H54 (cell line): ENCODE measurements at places on chromosomes 1 and 21.
A peak's percentile ranks its signal among the peaks of the same experiment; 100 is the strongest.

DNA sequence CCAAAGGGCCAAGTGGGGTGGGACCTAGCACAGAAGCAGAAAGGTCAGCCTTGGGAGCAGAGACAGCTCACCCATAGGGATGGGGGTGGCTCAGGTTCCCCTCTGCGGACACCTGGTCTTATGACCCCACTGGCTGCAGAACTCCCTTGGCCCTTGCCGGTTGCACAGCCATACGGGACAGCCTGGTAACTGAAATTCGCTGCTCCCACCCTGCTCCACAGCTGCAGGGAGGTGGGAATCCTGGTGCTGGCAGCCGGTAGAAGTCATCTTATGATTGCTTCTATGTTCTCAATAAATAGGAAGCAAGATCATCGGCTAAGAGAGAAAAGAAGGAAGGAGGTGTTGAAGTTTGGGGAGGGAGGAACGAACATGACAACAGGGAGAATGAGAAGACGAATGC, 64.1 kb downstream of the HLCS start:
- DNase-seq = no peak

DNA sequence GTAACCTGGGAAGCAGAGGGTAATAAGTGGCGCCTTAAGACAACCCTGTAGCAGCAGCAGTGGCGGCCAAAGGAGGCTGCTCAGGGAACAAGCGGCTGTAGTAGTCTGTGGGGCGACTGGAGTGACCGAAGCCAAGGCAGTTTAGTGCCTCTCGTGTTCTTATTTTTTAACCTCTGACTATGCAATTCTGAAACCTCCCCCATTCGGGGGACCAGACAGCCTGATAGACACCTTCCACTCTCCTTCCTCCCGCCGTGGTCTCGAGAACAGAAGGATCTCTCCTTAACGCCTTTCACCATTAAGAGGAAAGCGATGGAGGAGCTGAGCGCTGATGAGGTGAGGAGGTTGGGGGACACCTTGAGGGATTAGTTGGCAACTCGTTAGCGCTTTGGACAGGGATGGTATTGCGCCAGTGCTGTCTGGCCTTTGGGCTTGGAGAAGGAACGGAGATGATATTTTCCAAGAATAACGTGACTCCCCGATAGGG, 644 bp downstream of the UBE4B start:
- peak; percentile 10 for DNase-seq

GRCh38 chr1:4170548-4171340, 270.7 kb upstream of the C1orf174 start:
- no peak for DNase-seq

GRCh38 chr1:224203243-224204016, 20.4 kb downstream of the DEGS1 start:
- DNase-seq = no peak

- DNase-seq = no peak
These were observed 31.8 kb downstream of the SIPA1L2 start for GRCh38 chr1:232598133-232598532.

DNA sequence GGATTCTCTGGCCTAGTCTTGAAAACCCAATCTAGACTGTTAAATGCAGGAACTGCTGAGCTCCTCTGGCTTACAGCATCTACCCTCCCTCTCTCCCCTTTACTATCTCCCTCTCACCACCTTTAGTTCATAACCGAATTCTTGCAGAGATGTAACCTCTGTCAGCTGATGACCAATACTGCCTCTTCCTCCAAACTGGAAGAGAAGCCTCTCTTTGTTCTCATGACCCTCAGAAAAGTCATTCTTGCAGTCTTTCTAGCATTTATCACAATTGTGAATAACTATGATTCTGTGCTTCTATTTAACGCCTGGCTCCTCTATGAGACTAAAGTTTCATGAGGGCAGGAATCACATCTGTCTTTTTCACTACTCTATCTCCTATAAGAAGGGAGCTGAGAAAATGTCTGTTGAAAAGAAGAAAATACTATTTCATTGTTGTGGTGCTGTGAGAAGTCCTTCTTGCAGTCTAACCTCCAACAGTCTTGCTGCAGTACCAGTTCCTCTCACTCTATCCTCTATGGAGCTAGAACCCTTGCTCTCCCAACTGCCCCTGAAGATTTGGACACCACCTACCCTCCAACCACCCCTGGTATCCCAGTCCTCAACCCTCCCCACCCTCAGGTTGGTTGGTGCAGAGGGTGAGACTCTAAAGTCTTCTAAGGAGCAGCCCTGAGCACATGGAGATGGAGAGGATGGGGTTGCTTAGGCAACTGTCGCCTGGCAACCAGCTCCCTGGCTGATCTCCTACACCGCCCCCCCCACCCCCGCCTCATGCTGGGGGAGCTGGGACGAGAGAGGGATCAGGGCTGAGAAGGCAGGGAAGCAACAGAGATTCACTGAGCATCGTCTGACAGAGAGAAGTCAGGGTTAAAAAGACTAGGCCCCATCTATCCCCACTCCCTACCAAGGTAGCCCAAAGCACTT, 13.9 kb downstream of the MEF2D start:
- no peak for DNase-seq

DNA sequence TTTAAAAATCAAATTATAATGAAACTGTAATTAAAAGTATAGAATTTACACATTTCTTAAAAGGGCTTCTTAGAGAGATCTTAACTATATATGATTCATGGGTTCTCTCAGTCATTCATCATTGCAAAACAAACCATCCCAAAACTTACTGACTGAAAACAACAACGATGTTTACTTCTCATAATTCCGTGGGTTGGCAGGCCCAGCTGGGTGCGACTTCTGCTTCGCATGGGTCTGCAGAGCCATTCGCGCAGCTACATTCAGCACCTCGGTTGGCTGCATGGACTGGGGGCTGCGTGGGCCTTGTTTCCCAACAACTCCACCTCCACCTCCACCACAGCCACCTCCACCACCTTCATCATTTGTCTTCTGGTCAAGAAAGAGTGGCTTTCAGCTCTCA, 4.0 kb downstream of the SLAMF8 start:
- DNase-seq = no peak

DNA sequence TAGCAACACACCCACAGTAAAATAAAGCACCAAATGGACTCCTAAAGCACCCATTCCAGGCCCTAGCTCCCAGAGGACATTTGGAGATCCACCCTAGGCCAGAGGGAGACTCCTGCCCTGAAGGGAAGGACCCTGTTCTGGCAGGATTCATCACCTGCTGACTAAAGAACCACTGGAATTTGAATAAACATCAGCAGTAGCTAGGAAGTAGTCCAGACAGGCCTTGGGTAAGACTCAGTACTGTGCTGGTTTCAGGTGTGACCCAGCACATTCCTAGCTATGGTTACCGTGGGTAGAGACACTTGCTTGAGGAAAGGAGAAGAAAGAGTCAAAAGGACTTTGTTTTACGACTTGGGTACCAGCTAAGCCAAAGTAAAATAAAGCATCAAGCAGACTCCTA, 92.7 kb upstream of the LRRC7 start:
- no peak for DNase-seq

DNA sequence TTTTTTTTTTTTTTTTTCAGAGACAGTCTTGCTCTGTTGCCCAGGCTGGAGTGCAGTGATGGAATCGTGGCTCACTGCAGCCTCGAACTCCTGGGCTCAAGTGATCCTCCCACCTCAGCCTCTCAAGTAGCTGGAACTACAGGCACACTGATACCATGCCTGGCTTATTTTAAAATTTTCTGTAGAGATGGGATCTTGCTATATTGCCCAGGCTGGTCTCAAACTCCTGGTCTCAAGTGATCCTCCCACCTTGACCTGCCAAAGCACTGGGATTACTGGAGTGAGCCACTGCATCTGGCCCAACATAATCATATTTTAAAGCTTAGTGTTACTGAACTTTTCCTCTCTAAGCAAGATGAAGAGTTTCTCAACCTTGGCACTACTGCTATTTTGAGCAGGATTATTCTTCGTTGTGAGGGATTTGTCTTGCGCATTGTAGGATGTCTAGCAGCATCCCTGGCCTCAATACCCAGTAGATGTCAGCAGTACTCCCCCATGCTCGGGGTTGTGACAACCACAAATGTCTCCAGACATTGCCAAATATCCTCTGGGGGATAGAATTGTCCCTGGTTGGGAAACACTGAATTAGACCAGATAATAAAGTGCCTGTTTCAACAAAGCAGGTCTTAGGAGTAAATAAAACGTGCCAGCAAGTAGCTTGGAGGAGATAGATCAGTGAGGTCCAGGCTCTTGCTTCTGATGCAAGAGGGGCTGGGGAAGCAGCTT, 15.1 kb upstream of the THRAP3 start:
- DNase-seq = no peak
